ENCODE measurements at places on chromosomes 13 and 19. TPM values are rescaled to one million over a fixed set of nuclear protein-coding genes. Genes with fewer than 3 reads are reported as not detected.
A peak's percentile ranks its signal among the peaks of the same experiment; 100 is the strongest.

DNA sequence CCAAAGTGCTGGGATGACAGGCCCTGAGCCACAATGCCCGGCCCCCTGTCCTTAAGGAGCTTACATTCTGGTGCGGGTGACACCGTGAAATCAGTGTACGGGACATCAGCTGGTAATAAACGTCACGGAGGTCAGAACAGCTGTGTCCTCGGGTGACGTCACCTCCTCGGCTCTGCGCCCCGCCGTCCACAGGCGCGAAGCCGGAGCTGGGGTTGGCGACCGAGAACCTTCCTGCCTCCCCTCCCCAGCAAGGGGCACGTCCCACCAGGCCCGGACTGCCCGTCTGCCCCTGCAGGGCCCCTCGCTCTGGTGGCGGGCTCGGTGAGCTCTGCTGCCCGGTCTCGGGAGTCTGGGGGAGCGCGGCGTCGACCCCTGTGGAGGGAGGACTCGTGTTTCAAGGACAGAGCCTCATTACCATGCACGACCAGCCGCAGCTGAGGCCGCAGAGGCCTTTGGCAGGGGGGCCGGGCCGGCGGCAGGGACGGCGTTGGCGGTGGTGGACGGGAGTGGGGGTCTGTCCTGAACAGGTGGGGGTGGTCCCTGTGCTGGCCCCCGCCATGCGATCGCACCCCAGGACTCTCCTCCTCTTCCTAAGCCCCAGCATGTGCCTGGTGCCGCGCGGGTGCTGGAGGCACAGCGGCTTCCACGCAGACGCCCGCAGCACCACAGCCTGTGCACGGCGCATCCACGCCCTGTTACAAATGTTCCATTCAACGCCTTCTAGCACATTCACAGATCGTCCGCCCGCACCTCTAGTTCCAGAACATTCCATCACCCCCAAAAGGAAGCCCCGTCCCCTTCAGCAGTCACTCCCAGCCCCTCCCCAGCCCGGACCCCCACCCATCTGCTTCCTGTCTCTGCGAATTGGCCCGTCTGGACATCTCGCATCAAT, 5.4 kb downstream of the LINGO3 start:
- peak; percentile 46 for DNase-seq

- DNase-seq, result no peak
Measured at GRCh38 chr13:41578371-41578770, 121.0 kb downstream of the RGCC start.

GRCh38 chr19:28435551-28436271, 777.2 kb downstream of the UQCRFS1 start:
- peak; percentile 21 for DNase-seq

DNA sequence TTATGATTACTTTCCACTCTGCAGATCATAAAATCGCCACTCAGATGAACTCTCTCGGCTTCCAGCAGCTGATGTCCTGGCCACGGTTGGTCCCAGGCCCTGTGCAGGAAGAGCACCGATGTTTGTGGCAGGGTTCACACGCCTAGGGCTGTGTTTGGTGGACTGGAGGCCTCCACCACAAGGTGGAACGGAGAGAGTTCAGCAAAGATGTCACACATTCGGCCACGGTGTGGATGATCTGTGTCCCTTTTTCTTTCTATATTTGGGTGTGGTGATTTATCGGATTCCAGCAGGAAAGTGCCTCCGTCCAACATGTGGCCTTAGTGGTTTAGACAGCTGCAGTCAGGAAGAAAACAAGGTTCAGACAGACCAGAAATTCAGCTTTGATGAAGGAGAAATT, 521 bp upstream of the SHISA2 start:
- no peak for DNase-seq

DNA sequence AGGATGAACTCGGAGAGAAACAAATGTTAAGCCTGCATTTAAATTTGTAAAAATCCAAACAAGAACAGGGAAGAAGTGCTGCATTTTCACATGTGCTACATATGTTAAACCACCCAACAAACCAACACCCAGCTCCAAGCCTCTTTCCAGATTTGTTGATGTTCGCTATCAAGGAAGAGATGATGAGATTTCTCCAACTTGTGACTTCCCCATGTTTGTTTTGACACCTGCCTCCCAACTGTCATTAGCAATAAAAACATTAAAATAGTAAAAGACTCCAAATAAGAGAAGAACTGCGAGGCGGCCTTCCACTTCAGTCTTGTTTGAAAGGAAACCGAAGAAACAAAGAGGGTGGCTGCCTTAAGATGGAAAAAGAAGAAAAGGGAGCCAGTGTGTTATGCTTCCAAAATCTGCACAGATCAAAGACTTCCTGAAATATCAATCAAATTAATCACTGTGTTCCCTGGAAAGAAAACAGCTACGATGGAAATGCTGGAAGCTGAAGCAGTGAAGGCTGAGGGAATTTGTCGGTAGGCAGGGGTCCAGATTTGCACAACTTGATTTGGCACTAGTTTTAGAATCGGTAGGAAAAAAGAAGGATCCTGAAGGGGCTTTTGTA, 14.0 kb upstream of the GGACT start:
- no peak for DNase-seq

- peak; percentile 39 for DNase-seq
Measured at GRCh38 chr19:46489445-46490272, 6.0 kb downstream of the PNMA8B start.

DNA sequence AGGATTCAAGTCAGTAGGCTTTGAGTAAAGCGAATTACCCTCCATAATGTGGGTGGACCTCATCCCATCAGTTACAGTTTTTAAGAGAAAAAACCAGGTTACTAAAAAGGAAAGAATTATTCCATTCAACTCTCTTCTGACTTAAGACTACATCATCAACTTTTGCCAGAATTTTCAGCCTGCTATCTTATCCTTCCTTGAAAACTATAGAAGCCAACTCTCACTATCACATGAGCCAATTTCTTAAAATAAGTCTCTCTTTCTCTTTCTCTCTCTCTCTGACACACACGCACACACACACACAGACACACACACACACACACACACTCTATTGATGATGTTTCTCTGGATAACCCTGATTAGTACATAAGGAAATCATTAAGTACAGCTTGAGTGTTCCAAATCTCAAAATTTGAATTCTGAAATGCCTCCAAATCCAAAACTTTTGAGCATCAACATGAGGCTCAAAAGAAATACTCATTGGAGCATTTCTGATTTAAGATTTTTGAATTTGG, 217.0 kb upstream of the PRR20A start:
- DNase-seq, result no peak

DNA sequence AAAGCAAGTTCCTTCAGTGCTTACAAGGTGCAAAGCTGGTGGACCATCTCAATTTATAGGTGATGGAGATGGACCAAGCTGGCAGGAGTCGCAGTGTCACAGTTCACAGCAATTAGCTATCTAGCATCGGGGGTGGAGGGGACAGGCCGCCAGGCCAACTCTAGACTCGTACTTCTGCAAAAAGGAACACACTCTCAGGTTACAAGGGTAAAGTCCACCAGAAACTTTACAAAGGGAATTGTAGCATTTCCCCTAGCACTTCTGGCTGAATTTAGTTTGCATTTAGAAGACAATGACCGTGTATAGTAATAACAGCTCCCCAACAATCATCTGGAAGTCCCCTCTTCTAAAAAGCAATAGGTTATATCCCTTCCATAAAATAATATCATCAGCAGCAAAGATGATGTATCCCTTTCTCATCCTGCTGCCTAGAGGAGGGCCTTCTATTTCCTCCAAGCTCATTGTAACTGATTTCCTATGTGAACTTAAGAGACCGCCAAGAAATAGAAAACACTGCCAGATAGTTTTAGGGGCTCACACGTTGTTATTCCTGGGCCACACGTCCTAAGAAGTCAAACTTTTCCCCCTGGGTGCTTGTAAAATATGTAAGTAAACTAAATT, 8.5 kb upstream of the DOCK9 start:
- no peak for DNase-seq

DNA sequence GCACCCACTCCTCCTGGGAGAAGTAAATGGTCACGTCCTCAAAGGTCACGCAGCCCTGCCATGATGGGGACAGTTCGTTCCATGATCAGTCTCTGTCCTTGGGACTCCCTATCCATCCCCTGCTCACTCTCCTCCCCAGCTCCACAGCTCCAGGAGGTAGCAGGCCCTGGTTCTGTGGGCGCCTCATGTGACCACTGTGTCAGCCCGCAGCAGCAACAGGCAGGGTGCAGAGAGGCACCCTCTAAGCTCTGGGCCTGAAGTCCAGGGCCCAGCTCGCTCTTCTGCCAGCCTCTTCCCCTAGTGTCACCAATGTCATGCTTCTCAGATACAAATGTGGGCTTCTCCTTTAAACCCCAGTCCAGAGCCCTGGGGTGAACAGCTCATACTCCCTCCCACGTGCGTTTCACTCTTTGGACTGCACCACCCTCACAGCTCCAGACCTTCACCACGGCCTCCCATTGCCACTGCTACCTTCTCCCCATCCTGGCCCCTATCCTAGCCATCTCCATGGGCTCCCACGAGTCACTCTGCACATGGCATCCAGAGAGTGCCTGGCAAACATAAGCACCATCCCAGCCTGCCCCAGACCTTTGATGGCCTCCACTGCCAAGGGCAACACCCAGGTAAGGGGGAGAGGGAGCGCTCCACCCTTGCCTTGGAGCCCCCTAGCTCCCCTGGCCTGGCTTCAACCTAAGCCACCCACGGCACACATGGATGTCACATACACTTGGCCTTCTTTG, 2.9 kb downstream of the ZNF792 start:
- no peak for DNase-seq

DNA sequence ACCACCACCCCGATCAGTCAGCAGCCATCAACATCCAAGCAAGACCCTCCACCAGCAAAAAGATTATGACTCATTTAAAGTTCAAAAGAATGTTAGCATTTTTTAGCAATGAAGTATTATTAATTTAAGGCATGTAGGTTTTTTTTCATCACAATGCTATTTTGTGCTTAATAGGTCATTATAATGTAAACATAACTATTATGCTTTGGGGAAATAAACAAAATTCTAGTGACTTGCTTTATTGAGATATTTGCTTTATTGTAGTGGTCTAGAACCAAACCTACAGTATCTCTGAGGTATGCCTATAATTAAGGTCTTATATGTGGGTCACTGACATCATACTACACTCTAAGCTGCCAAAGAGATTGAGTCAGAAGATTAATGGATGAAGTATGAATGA, 20.0 kb downstream of the KLF12 start:
- DNase-seq, result no peak

DNA sequence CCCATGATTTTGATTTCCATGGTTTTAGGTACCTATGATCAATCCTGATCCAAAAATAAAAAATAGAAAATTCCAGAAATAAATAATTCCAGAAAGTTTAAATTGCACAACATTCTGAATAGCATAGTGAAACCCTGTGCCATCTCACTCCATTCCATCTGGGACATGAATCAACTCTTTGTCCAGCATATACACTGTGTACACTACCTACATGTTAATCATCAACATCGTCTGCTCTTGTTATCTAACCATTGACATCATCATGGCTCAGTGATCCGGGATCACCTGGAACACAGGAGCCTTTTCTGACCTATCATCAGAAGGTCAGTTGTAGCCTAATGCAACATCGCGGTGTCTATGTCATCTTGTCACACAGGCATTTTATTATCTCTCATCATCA, 75.6 kb downstream of the MYO16 start:
- DNase-seq, result no peak

DNA sequence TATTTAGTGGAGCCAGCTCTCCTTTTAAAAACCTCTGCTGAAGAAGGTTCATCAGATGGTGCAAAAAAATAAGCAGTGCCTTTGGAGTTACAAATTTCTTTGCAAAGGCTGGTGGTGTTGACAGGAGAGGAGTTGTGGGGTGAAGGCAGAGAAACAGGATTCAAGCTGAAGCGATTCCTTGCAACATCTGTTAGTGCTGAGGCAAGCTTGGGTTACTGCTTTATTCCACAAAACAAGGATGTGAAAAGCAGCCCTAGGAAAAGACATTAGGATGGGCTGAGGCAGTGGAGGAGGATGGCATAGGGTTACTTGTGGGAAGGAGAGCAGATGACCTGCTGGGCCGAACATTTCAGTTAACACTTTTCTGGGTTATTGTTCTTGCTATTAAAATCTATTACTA, 390.7 kb downstream of the DLEU7 start:
- DNase-seq, result no peak

GRCh38 chr19:14148751-14149410, 12.5 kb upstream of the ASF1B start:
- DNase-seq, result no peak

DNA sequence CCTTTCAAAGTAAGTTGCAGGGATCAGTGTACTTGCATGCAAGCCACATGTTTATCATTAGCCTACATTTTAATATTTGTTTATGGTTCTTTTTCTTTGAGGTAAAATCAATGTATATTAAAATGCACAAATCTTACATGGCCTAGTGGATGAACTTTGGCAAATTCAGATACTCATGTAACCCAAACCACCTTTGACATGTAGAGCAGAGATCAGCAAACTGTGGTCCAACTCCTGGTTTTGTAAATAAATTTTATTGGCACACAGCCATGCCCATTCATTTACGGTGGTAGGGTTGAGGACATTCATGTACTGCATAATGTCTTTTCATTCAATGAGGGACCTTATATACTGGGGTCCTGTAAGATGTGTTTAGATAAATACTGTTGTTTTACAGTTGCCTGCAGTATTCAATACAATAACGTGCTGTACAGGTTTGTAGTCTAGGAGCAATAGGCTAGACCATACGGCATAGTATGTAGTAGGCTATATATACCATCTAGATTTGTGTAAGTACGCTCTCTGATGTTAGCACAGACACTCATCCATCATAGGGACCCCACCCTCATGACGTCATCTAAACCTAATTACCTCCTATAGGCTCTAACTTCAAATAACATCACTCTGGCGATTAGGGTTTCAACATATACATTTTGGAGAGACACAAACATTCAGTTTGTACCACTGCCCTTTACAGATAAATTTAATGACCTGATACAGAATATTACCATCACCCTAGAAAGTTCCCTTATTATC, 5.7 kb downstream of the NDFIP2 start:
- DNase-seq, result no peak

GRCh38 chr13:68996668-68997025, 1111.0 kb upstream of the ATXN8OS start:
- DNase-seq, result no peak

- DNase-seq, result no peak
Measured at GRCh38 chr19:29372091-29372415, 153.7 kb upstream of the VSTM2B start.

DNA sequence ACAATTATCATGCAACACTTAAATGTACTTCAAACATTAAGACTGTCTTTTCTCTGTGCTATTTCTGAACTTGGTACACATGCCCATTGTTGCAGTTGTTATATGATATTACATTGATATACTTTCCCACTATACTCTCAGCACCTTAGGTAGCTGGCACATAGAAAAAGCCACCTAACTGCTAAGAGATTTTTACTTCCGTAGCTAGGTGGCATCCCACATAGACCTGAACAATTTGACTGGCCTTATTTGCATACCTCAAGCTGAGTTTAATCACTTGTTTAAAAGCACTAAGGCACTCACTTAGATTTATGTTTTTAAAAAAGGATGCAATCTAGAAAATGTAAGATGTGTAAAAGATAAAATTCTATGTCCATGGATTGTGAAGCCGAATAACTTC, 194.2 kb downstream of the POU4F1 start:
- no peak for DNase-seq

The ZNF546 gene
- 3.8 TPM for total RNA-seq

The CPB2 gene
- not detected for total RNA-seq

The SBK3 gene
- not detected for total RNA-seq

The ZNF616 gene
- 7.1 TPM for total RNA-seq

The LHB gene
- total RNA-seq, result 1.4 TPM

The MIA gene
- not detected for total RNA-seq

The CLASRP gene
- 142 TPM for total RNA-seq

The UGGT2 gene
- 1.3 TPM for total RNA-seq
